ENCODE measurements at places on chromosomes 13 and 19.

DNA sequence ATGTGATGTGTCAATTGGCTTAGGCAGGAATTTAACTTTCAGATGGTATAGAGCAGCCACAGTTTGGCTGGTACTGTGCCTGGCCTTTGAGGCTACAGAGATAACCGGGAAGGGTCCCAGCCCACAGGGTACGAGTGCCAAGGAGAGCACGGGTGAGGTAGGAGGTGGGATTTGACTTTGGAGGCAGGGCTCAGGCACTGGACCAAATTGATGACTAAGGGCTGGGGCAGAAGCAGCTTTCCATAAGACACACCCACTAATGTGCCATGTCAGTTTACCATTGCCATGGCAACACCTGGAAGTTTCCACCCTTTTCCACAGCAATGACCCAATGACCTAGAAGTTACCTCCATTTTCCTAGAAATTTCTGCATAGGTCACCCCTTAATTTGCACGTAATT lies 466.2 kb downstream of the TSHZ3 start:
- DNase-seq = no peak

DNA sequence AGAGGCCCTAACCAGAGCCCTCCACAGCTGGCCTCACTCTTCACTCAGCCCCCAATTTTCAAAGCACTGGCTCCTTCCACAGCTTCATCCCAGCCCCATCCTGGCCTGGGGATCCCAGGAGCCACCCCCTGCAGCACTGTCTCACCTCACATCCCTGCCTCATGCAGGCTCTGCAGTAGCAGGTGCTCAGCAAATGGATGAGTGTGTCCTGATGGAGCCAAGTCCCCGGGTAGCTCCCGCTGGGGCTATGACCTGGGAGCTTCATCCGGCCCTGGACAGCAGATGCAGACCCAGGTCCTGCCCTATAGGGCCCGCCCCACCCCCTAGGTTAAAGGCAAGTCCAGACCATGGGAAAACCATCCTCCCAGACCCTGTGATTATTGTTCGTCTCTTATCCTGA lies 143.2 kb upstream of the ZNF507 start:
- DNase-seq = no peak

GRCh38 chr19:8366121-8366581 lies 2.2 kb downstream of the ANGPTL4 start:
- DNase-seq = no peak

- DNase-seq = no peak
These were observed 32.7 kb upstream of the NFIC start for GRCh38 chr19:3333662-3334061.

GRCh38 chr13:33590936-33591335 lies 227.0 kb upstream of the RFC3 start:
- no peak for DNase-seq

DNA sequence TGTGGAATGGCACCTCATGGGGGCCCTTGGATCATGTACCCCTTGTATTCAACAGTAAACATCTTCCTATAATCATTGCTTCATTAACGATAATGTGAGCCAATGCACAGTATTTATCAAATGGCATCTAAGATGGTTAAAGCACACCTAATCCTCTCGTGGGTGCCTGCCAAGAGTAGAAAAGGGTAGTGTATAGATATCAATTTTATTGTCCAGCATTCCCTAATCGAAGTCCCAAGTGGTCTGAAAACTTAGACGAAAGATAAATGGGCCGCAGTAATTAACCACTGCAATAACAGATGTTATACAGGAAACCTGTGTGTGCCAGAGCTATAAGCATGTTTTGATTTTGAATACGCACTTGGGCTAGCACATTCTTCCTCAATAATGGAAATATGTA lies 667 bp upstream of the MBNL2 start:
- DNase-seq = no peak

DNA sequence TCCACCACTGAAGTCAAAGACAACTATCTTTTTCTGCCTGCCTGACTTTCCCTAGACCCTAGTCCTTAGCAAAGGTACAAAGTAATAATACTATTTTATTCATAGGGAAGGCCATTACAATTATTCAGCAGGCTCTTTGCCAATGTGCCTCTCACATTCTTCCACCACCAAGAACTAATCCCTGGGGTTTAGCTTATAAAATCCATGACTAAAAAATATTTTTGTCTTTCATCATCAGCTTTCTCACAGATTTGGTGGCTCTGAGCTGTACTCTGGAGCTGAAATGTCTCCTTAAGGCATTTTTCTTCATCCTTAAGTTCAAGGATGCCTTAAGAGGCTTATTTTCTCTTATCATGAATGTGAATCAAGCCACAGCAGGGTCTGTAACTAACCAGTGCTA lies 96.1 kb downstream of the OXGR1 start:
- DNase-seq = no peak

Data from activated gamma-delta T cell treated with Interleukin-2 at 50 U/mL for 16 hours (primary cell).